KG1 (cell line): ENCODE measurements at places on chromosomes 1 and 21.

GRCh38 chr1:151817353-151817730 lies 12.1 kb upstream of the LINGO4 start:
- no peak for DNase-seq

DNA sequence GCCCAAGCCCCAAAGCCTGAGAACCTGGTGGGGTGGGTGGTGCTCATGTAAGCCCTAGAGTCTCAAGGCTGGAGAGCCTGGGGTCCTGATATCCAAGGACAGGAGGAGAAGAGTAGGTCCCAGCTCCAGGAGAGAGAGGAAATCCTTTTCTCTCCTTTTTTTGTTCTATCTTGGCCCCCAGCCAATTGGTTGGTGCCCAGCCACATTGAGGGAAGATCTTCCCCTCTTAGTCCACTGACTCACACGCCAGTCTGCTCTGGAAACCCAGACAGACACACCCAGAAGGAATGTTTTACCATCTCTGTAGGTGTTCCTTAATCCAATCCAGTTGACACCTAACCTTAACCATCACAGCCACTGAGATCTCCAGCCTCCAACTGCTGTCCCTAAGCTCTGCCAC lies 16.2 kb upstream of the LIN9 start:
- no peak for DNase-seq

DNA sequence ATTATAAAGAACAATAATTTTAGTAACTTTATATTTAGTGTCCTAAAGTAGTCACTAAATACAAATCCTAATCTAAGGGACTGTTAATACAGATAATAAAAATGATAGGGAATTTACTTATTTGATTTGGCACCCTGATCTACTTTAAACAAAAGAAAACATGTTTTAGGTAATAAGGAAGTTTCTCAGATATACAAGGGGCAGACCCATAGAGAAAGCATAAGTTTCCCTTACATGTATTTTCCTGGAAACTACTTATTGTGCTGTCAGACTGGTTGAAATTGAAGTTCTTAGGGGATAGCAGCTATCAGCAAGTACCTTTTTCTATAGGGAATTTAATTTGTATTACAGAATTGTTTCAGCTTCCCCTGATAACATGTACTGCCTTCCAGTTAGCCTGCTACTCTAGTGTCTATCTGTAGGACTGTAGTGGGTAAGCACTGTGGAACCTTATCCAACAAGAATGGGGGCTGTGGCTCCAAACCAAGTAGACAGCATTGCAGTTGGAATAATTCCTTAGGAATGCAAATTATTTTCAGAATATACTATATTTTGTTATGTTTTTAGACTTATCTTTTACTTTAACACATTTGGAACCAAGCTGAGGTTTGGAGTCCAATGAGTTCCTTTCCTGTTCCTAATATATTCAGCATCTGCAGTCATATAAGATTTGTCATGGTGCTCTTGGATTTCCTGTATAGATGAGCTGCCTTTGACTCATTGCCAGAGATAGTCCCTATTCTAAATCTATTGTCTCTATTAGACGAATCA lies 14.7 kb downstream of the MSH4 start:
- no peak for DNase-seq

DNA sequence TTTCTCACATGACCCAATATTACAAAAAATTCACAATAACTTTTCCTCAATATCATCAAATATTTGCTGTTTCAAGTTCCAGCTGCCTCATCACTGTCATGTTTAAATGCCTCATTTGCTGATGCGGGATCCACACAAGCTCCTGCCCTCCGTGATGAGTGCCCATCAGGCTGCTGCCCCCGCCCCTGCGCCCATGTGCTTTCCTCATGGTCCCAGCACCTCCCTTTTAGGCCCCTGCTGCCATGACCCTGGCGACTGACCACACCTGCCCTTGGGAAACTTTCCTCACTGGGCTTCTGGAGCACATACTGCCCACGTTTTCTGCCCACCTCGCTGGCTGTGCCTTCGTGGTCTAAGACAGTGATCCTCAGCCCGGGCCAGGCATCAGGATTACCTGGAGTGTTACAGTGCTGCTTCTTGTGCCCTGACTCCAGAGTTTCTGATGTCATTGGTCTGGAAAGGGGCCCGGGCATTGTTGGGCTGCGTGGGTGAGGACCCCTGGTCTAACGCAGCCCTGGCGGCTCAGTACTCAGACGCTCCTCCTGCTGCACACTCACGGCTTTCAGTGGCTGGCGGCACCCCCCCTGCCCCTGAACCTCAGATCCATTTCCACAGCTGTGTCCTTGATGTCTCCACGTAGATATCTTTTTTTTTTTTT lies 20.5 kb downstream of the PLEKHM2 start:
- DNase-seq = no peak

DNA sequence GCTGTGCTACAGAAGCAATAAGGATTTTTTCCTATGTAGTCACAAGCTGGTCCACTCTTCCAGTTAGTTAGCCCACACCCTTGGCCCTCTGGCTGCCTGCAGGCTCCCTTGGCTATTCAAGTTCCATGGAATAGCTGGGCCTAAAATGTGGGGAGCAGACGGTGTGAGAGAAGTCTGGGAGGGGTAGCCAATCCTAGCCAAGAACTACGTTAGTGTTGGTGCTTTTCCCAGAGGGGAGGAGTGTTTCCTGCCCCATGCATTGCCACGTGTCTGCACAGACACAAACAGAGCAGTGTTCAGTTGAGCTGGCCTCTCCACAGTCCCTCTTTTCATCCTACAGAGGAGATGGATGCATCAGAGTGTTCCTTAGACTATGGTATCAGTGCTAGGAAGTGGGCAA lies 59.0 kb upstream of the IPO9 start:
- DNase-seq = no peak

- no peak for DNase-seq
Measured at GRCh38 chr1:46084553-46085451, 47.6 kb downstream of the PIK3R3 start.

GRCh38 chr1:177873238-177873637 lies 96.6 kb downstream of the SEC16B start:
- DNase-seq = no peak

DNA sequence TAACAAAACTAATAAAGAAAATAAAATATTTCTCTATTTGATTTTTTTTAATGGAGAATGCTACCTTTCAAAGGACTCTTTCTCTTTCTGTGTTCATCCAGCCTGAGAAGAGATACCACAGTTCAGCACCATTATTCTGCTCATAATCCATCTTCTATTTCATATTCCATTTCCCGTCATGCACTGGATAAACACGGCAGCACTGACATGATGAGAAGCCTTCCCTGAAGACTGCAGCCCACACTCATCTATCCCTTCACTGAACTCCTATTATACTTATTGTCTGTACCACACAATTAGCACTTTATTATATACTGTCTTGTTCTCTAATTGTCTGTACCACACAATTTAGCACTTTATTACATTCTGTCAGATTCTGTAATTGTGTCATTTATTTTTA lies 10.7 kb upstream of the NPL start:
- DNase-seq = no peak

- DNase-seq = no peak
Measured at GRCh38 chr1:47791879-47792608, 205.1 kb downstream of the TRABD2B start.

- DNase-seq = no peak
Measured at GRCh38 chr1:171754971-171755370, 13.1 kb upstream of the VAMP4 start.

DNA sequence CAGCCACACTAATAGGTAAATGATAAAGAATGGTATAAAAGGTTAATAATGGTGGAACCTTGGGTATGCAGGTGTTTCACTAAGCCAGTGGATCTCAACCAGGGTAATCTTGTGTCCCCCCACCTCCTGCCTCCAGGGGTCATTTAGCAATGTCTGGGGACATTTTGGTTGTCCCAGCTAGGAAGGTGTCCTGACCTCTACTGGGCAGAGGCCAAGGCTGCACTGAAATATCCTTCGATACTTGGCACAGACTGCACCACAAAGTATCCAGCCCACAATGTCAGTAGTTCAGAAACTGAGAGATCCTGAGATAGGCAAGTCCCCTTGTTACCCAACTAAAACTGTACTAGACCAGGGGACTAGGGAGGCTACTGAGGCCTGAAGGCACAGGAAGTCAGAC lies 113.6 kb upstream of the TIAM1 start:
- DNase-seq = no peak
